ENCODE measurements at places on chromosomes 12 and 14. TPM values are rescaled to one million over a fixed set of nuclear protein-coding genes. Genes with fewer than 3 reads are reported as not detected.

GRCh38 chr12:89695100-89695499, 13.5 kb downstream of the ATP2B1 start:
- no peaks in the 10 kb centered on the region for H3K4me1 ChIP-seq
- no peak overlapping the region for H3K4me3 ChIP-seq
- H3K36me3 ChIP-seq: no peaks in the 10 kb centered on the region
- no peaks in the 10 kb centered on the region for H3K27me3 ChIP-seq

DNA sequence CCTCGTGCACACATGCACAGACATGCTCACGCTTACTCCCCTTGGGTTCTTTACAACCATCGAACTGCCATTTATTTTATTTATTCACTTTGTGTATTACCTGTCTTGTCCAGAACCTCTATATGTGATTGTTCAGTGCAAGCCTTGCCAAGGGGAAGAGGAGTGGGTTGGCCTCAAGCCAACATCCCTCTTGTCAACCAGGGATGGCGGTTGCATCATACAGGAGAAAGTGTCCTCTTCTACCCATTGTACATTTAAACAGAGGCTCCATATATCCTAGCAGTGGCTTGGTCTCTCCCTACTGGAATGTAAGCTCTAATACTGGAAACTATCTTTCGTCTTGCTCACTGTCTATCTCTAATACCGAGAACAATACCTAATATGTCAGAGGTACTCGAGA, 108.4 kb downstream of the C12orf42 start:
- no peaks in the 10 kb centered on the region for H3K4me1 ChIP-seq
- no peak for DNase-seq
- H3K4me3 ChIP-seq: no peak overlapping the region
- no peaks in the 10 kb centered on the region for H3K27me3 ChIP-seq
- no peaks in the 10 kb centered on the region for H3K36me3 ChIP-seq

- no peak for DNase-seq
- no peak overlapping the region for H3K27ac ChIP-seq
- H3K4me3 ChIP-seq: no peak overlapping the region
- H3K27me3 ChIP-seq: no peaks in the 10 kb centered on the region
- H3K36me3 ChIP-seq: no peaks in the 10 kb centered on the region
Observed at GRCh38 chr12:110560048-110560447, 23.1 kb downstream of the PPTC7 start.

Gene ACADS
- 56.7 TPM for total RNA-seq

Gene PIWIL1
- total RNA-seq: not detected

Gene IL31
- not detected for total RNA-seq

Gene DICER1
- 34.5 TPM for total RNA-seq

Measured in heart left ventricle (tissue), 16 donors.